Fibroblast of the aortic adventitia (primary cell): ENCODE measurements at places on chromosomes 5 and 9. TPM values are rescaled to one million over a fixed set of nuclear protein-coding genes. Genes with fewer than 3 reads are reported as not detected.

CDC20B gene
- total RNA-seq, result not detected in 2 replicates

ANXA2R gene
- 3.0 and 3.4 TPM in 2 replicates for total RNA-seq

DOLK gene
- total RNA-seq, result 17.6 and 27.4 TPM in 2 replicates

UBE2QL1 gene
- total RNA-seq, result under 0.01 and 0.25 TPM in 2 replicates

WDR31 gene
- 0.33 and 2.4 TPM in 2 replicates for total RNA-seq

SLC4A9 gene
- total RNA-seq, result not detected in 2 replicates

ZNF189 gene
- total RNA-seq, result 15.3 and 18.3 TPM in 2 replicates

SMIM23 gene
- not detected in 2 replicates for total RNA-seq

PCDHGB4 gene
- 9.0 and 17.4 TPM in 2 replicates for total RNA-seq

SET gene
- 313 and 1,883 TPM in 2 replicates for total RNA-seq

SPATA31C1 gene
- total RNA-seq, result not detected in 2 replicates

TRAPPC13 gene
- total RNA-seq, result 28.0 and 29.5 TPM in 2 replicates
